Vein endothelial cell (primary cell): ENCODE measurements at places on chromosomes 1 and 21. TPM values are rescaled to one million over a fixed set of nuclear protein-coding genes. Genes with fewer than 3 reads are reported as not detected.

CR2 gene
- not detected in 2 replicates for total RNA-seq

AMIGO1 gene
- total RNA-seq = 0.38 and 0.65 TPM in 2 replicates

COL11A1 gene
- under 0.01 TPM in 2 replicates for total RNA-seq

CELA2A gene
- not detected in 2 replicates for total RNA-seq

NDUFS2 gene
- total RNA-seq = 98.6 and 115 TPM in 2 replicates

OR10J1 gene
- not detected in 2 replicates for total RNA-seq
